Effector CD8-positive, alpha-beta T cell (primary cell): ENCODE measurements at places on chromosomes 5 and 9.
A peak's percentile ranks its signal among the peaks of the same experiment; 100 is the strongest.

- DNase-seq: no peak
Measured at GRCh38 chr5:59040024-59040803, 457.3 kb downstream of the RAB3C start.

GRCh38 chr5:150532996-150533395 lies 25.1 kb downstream of the NDST1 start:
- DNase-seq: no peak

- no peak for DNase-seq
Measured at GRCh38 chr9:89667726-89668125, 62.9 kb downstream of the GADD45G start.

DNA sequence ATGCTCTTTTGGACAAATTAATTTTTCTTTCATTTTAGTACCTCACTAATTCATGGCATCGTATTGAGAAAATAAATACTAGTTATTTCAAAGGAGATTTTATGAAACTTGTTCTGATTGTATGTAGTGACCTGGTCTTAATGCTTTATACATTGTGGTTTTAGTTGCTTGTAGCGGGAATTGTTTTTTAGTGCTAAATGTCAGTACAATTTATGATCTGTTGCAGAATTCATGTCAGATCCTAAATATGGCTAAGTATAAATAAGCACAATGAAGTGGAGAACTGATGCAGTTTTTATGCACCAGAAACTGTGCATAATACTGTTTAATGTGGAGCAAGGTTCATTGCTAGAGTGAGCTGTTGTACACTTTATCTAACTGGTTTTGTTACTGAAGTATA lies 308.8 kb downstream of the PJA2 start:
- no peak for DNase-seq

GRCh38 chr9:90979639-90980038 lies 178.0 kb downstream of the SYK start:
- no peak for DNase-seq

GRCh38 chr5:136374003-136374402 lies 8.7 kb upstream of the TRPC7 start:
- no peak for DNase-seq

GRCh38 chr5:163460562-163461171 lies at the start of gene HMMR:
Gene HMMR, plus strand, starts transcription at chr5:163460632. Its CDS starts 61 bp downstream, at chr5:163460693.
- no peak for DNase-seq

DNA sequence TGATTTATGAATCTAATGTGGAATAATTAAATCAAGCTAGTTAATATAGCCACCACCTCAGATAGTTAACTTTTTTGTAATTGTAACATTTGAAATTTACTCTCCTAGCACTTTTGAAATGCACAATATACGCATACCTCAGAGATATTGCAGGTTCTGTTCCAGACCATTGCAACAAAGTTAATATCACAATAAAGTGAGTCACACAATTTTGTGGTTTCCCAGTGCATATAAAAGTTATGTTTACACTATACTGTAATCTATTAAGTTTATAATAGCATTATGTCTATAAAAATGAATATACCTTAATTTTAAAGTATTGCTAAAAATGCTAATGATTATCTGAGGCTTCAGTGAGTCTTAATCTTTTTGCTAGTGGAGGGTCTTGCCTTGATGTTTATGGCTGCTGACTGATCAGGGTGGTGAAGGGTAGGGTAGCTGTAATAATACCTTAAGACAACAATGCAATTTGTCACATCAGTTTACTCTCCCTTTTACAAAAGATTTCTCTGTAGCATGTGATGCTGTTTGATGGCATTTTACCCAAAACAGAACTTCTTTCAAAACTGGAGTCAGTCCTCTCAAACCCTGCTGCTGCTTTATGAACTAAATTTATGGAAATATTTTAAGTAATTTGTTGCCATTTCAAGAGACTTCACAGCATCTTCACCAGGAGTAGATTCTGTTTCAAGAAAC lies 235.1 kb upstream of the ADAMTSL1 start:
- no peak for DNase-seq

GRCh38 chr9:36433386-36433785 lies 33.3 kb upstream of the RNF38 start:
- no peak for DNase-seq

DNA sequence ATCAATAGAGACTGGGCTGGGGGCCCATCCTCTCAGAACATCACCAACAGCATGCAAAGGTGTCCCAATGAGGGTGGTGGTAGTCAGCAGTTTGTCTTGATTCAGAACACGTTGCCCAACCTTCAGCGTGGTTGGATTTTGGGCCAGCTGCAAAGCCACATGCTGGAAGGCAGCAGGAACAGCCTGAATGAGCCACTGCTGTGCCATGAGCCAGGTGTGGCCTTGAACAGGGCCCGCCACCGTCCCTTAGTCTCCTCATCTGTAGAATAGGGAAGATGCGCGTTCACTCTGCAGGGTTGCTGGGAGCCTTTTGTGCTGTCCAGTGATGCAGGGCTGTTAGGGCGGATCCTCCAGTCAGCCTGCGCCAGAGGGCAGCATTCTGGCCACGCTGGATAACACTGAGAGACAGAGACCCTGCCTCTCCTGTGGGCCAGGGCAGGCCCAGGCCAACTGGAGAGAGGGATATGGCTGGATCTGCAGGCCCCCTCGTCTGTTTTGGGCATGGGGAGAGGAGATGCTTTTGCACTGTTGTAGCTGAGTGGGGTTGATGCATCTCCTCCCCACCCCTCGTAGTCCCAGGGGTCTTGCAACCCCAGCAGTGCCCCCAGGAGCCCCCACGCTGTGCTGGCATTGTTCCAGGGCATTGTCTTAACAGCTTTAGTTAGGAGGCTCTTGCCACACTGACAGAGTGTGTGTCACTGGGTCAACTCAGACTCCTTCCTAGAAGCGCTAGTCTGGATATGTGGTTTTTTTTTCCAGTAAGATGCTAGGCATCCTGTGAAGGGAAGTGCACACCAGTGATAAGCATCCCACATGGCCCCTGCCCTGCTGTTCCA lies 42.1 kb downstream of the SLC46A2 start:
- DNase-seq: no peak

- DNase-seq: no peak
Measured at GRCh38 chr5:52853650-52854049, 65.9 kb downstream of the ITGA1 start.

DNA sequence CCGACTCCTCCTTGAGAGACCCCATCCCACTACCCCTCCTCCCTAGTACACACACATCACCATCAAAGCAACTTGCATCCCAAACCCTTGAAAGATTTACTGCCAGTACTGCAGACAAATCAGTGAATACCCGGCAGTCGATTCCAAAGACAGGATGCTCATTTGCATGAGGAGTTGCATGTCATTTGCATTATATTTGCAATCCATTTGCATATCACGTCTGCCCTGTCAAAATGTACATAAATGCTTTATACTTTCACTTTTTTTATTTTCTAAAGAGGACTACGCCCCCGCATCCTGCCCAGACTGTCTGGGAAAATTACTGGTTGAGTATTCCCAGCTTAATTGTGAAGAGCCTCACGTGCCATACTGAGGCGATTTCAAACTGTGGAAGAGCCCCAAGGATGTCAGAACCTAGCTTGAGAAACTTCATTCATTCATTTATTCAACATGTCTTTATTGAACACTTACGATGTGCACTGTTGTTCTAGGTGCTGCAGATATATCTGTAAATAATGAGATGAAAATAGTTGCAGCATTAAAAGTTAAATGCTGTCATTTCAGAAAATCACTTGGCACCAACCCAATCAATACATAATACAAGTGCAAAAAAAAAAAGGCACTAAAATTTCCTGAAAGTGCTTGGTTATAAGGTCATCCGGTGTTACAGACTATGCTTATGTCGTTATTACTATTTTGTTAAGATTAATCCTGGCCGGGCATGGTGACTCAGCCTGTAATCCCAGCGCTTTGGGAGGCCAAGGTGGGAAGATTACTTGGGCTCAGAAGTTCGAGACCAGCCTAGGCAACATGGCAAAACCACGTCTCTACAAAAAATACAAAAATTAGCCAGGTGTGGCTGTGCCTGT lies 17.2 kb upstream of the SIL1 start:
- no peak for DNase-seq

DNA sequence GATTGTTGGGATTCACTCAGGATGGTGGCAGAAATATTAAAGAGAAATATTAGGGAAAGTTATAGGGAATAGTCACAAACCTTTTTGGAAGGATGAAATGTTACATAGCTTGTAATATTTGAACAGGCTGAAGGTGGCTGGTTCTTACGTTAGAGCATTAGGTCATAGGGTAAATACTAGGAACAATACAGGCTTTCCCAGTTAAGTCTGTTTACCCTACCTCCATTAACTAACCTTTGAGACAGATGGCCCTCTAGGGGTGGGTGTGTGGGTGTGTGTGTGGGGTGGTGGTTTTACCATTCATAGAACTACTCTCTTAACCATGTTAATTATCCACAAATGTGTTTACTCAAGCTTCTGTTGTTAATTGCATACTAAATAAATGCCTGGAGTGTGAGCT lies 94.3 kb upstream of the STK32A start:
- DNase-seq: no peak

DNA sequence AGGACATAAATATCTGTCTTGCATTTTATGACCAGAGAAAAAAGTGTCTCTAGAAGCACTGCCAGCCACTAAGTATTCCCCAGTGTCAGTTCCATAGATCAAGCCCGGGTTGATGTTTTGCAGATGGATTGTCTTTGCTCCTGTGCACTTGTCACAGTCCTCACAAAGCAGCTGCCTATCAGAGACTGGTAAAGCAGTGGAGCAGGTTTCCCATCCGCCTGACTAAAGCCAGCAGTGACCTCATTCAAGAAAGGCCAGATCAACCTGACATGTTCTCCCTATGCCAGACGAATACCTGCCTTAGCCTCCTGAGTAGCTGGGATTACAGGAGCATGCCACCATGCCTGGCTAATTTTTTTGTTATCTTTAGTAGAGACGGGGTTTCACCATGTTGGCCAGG lies 26.8 kb upstream of the GARNL3 start:
- no peak for DNase-seq

DNA sequence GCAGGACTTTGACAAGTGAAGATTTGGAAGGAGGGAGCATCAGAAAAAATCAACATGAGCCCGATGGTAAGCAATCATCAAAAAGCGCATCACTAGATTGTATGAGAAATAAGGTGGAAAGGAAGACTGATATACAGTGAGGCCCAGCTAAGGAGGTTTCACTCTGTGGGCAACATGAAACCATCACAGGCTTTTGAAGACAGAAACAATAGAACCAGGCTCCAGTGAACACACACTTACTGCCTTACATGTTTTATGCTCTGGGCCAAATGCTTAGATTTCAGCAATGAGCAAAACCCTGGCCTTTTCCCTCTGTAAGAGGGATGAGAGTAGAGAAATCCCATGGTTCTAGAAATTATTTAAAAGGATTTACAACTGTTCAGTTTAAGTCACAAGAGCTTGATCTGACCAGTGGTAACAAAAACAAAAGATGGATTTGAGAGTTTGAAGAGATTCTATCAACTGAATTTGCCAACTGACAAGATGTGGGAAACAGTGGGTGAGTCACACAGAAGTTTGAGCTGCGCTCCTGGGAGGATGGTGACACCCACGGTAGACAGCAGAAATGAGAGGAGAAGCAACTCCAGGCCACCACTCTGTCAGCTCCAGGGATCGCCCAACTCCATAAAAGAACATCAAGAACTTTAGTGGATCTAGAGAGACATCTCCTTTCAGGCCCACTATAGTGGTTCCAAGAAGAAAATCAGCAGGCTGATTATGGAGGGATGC lies 261.8 kb downstream of the MCTP1 start:
- no peak for DNase-seq

GRCh38 chr9:137833721-137834613 lies 43.6 kb upstream of the CACNA1B start:
- no peak for DNase-seq

GRCh38 chr5:174693697-174694385 lies 30.5 kb upstream of the MSX2 start:
- DNase-seq: no peak

DNA sequence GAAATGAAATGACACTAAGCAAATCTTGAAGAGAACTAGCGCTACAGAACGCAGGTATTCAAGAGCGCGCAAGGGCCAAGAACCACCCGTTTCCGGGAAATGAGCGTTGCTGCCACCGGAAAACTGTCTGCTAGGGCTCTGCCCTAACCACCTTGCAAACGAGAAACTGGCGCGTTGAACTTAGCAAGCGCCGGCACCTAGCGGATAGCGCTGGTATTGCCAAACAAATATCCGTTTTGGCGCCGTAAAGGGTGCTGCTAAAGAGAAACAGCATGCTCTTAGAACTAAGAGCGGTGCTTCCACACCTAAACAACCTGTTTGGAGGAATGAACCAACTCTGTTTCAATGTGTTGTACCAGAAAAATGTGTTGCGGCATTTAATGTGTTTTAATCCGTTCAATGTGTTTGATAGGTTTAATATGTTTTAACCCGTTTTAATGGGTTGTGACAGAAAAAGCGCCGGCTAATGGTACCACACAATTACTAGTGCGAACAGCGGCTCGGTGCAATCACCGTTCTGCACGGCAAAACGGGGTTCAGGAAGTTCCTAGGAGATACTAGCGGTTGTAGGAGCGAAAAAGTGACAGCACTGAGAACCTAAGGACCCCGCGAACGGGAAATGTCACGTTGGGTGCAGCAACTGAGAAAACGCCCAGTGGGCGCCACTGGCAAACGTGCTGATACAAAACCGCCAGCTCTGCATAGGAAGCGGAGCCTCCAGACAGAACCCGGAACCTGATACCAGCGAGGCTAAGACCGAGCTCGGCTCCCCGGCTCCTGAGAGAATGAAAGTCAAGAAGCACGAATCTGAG lies at the start of gene ANXA2R:
Gene ANXA2R (minus strand): TSS at position 33 of the 812 bp plus-strand sequence. CDS start 273 bp downstream, outside the sequence.
- DNase-seq: peak; percentile 87

- no peak for DNase-seq
Measured at GRCh38 chr5:100852988-100853449, 50.1 kb downstream of the ST8SIA4 start.

DNA sequence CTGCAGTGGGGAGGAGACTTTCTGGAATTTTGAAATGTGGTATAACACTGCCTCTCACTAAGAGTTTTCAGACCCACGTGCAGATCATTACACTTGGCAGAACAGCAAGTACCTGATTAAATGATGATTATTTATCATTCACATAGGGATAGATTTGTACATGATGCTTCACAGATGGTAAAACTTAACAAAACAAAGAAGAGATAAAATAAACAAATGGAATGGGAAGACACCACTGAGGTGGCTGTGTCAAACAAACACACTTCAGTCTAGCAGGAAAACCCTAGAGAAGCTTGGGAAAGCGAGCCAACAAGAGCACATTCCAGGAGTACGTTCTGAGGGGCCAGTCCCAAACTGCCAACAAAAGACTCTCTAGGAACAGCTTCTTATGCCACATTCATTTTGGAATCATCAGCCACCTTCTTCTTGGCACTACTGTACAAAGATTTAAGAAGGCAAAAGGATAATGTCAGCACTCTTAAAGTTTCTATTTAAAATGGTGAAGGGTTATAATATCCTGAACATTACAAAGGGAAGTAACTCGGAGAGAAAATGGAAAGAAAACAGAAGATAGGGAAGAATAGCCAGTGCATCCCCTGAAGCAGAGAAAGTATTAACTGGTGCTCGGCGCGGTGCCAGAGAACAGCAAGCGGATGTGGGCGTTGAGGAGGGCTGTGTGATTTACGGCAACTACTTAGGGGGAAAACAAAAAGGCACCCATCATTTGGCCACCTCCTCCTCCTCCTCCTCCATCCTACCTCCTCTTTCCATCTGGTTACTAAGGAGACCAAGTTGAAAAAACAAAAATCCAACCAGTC lies 1.6 kb downstream of the MED27 start:
- DNase-seq: no peak

- DNase-seq: no peak
Measured at GRCh38 chr9:136225366-136225747, 20.3 kb downstream of the QSOX2 start.
